ENCODE measurements at places on chromosomes 6 and 20.

DNA sequence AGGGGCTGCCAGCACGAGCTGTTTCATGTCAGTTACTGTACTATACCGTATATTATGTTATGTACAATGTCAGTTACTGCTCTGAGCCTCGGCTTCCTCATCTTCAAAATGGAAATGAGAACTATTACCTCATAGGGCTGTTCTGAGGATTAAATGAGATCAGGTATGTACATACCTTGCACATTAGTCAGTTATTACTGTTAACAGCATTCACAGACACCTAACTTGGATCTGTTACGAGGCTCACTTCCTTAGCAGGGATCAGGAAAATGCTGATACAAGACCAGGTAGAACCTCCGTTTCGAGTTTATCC, 69.7 kb upstream of the TBC1D7 start:
- DNase-seq: no peak

DNA sequence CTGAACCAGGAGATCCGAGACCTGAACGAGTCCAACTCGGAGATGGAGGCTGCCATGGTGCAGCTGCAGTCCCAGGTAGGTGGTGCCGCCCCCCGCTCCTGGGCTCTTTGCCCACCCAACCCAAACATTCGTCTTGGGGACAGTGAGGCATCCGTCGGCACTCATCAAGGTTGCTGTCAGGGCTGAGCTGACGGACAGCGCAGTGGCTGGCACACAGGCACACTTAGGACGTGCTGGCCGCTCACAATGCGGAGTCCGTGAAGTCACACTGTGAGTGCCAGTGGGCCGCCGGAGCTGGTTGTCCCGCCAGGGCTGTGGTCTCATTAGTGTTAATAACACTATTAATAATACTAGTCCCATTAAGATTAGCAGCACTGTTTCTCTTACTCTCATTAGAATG, 18.2 kb upstream of the PCMTD2 start:
- DNase-seq: no peak

DNA sequence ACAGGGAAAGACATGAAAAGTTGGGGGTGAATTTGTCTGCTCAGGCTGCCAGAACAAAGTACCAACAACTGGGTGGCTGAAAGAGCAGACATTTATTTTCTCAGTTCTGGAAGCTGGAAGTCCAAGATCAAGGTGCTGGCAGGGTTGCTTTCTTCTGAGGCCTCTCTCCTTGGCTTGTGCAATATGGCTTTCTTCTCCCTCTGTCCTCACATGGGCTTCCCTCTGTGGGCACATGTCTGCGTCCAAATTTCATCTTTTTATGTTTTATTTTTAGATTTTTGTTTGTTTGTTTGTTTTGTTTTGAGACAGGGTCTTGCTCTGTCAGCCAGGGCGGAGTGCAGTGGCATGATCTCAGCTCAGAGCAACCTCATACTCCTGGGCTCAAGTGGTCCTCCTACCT, 6.2 kb upstream of the SYNJ2 start:
- no peak for DNase-seq

DNA sequence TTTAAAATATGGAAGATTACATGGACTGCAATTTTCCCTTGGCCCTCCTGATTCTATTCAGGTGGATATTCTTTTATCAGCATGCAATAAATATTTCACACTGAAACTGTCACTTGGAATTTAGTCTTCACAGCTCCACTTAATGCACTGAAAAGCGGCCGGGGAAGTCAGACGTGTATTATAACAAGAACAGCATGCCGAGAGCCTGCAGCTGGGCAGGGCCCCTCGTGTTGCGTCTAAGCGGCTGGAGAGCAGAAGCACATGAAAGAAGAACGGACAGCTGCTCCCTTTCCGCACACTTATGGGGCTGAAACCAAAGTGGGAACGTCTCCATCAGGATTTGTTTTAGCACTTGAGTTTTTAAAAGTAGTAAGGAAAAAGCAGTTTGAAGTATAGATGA, 57.2 kb downstream of the LYRM4 start:
- DNase-seq: no peak

DNA sequence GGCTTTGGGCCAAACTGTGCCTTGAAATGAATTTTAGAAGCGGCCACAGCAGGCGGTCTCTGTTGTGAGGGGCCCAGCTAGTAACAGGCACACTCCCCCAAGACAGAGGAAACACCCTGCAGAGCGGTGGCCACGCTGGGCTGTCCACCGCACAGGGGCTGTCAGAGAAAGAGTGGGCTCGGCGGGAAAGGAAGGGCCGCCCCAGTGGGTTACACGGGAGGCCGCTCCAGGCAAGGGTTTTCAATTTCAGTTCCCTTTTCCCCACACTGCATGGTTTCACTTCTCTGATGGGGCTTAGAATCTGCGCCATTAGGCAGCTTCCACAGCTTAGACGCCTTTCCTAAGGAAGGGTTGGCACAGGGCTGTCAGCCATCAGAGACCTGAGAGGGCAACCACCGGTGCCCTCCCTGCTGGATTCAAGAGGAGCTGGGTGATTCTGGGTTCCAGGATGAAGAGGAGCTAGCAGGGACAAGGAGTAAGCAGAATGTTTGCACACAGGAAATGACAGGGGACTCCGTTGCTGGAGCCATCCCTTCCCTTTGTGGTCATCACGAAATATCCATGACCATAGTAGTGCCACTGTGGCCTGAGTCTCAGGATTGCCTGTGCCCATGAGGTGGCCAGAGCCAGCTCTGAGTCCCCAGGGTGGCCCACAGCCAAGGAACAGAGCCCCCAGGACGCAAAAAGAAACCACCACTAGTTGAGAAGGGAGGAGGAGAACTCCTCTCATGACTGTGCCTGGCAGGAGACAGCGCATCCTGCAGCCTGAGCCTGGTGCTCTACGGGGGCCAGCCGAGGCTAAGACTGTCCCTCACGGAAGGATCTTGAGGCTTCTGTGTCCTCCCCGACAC, 282.7 kb downstream of the NRN1 start:
- DNase-seq: peak; percentile 4

DNA sequence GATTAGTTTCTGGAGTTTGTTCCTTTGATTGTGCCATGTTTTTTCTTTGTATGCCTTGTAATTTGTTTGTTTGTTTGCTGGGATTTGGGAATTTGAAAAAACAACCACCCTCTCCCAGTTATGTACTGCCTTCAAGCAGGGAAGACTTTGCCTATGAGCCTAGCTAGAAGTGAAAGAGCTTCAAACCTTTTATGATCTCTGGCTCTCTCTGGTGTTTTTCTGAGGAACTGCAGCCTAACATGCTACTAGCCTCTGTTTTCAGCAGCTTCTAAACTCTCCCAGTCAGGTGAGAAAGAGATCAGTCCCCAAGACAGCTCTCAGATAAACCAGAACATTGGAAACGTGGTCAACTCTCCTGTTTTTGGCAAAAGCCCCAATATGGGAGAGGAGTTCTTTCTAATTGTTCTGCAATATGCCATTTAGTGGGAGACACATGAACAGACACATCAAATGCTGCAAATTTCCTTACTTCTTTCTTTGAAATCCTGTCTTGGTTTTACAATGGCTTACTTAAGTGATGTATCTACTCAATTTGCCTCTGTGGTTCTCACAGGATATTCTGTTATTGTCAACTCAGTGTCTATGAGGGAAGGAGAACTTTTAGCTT, 58.9 kb upstream of the SERINC1 start:
- DNase-seq: peak; percentile 73

GRCh38 chr6:19298421-19298820, 538.7 kb upstream of the ID4 start:
- DNase-seq: no peak

GRCh38 chr6:103783329-103783728, 1076.4 kb downstream of the HACE1 start:
- DNase-seq: no peak

DNA sequence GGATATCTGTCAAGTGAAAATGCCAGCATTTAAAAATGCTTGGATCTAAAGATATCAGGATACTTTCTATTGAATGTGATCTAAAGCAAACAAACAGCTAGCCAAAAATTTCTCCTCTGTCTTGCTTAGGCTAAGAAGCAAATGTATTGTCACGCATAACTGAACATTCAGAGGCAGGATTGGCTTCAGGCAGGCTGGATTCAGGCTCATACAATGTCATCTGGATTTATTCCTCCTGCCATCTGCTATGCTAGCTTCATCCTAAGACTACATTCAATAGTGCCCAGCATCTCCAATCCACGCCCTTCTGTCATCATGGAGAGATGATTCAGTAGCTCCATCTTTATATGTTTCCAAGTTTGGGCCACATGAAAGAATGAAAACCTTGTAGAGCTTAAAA, 27.1 kb downstream of the PFDN4 start:
- DNase-seq: no peak

DNA sequence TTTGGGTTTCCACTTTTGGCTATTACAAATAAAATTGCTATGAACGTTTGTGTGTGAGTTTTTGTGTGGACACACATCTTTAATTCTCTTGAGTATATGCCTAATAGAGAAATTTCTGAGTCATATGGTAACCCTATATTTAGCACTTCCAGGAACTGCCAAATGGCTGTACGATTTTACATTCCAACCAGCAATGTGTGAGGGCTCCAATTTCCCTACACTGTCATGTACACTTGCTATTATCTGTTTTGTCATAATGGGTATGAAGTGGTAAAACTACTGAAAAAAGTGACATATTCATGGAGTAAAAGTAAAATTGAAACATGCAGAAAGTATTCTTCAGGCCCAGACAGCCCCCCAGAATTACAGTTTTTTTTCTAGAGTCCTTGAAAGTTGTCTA, 59.6 kb upstream of the ESR1 start:
- no peak for DNase-seq

GRCh38 chr20:4836935-4837334, 115.2 kb downstream of the PRND start:
- no peak for DNase-seq

DNA sequence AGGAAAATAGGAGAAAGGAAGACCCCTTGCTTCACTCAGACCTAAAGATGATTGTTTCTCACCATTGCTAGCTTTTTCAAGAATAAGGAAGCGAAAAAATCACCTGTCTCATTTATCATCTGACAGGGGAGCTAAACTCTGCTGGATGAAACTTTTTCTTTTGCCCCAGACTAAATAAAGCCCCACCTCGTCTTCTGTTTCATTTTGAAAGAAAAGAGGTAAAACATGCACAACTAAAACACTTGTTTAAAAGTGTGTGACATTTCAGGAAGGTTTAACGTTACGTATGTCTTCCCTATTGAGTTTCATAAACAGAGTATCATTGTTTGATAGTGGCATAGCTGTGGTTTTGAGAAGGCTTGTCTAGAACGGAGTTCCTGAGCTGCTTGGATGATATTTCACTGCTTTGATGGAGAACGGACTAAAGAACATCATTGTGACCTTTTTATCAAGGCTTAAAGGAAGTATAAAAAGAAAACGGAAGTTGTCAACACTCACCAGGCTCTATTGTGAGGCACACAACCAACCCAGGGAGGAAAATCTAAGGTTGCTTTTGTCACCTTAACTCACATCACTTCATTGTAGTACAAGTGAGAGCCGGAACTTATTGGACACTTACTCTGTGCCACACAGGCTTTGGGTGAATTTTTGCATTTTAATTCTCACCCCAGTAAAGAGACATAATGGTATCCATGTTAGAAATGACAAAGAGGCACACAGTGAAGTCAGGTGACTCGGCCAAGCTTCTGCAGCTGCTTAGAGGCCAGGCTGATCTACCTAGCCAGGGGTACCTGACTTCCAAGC, 29.5 kb downstream of the TSHZ2 start:
- peak; percentile 46 for DNase-seq

GRCh38 chr6:50586331-50586675, 127.0 kb upstream of the TFAP2D start:
- DNase-seq: no peak

- DNase-seq: no peak
These were observed 1.5 kb downstream of the WDR27 start for GRCh38 chr6:169700296-169700695.

- DNase-seq: peak; percentile 76
These were observed 159.7 kb upstream of the RPS6KA2 start for GRCh38 chr6:166786704-166787293.

DNA sequence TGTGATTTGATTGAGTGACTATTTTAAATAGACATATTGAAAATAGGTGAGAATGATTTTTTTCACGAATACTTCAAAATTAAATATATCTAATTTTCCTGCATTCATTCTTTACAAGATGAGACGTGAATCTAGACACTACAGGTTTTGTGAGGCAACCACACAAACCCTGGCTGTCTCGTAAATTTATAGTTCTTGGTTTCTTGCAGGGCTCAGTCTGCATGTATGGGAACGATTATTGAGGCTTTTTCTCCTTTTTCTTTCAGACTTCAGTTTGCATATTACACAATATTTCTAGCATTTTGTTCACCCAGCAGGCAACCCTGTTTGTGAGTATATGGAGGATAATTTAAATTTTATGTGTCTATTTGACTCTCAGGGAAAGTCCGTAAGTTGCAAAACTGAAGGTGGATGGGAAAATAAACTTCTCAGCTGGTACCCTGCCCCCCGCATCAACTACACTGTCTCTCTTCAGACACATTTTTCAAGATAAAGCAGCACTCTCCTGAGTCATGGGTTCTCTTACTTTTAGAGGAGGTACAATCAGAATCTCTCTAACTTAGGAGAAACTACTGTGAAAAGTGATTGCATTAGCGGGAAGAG, 1349.3 kb downstream of the GRIK2 start:
- DNase-seq: no peak

- DNase-seq: no peak
These were observed 4.2 kb downstream of the ADTRP start for GRCh38 chr6:11774426-11774825.

- DNase-seq: no peak
These were observed 66.6 kb downstream of the CLVS2 start for GRCh38 chr6:123062670-123063069.

DNA sequence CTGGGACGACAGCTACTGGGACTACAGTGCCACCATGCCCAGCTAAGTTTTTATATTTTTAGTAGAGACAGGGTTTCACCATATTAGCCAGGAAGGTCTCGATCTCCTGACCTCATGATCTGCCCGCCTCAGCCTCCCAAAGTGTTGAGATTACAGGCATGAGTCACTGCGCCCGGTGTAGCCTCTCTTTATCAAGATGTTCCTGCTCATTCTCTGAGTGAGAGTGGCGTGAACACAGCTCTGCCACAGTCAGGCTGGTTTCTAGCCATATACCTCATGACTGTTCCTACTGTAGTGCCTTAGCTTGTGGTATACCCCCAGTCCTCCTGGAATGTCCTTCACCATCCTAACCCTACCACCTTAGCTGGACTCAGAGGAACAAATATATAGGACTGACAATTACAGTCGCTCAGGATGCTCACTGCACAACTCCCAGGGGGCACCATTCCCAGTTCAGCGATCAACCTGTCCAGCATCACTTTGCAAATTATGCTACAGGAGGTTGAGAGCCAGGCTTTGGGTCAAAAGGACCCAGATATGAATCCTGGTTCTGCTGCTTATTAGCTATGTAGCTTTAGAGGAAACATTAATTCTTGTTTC, 86.3 kb downstream of the CHMP4B start:
- no peak for DNase-seq

DNA sequence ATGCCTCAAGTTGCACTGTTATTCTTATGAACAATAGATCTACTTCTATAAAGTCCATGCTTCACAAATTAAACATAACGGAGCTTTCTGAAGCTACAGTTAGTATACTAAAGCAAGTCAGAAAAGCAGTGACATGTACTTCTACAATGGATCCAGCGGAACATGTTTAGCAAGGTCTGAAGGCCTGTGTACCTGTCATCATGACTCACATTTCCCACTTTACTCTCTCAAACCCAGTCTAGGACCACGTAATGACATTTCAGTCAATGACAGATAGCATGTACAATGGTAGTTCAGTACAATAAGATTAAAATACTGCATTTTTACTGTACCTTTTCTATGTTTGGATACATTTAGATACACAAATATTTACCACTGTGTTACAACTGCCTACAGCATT, 132.1 kb downstream of the MMS22L start:
- no peak for DNase-seq

- DNase-seq: no peak
These were observed 111.6 kb downstream of the TINAG start for GRCh38 chr6:54419885-54420284.

GRCh38 chr20:25280051-25280573, 32.2 kb downstream of the PYGB start:
- DNase-seq: no peak
